ENCODE measurements at places on chromosomes 6 and 20.

- peaks cover 52% of the 10 kb centered on the region for H3K4me1 ChIP-seq
- no peak overlapping the region for H3K27ac ChIP-seq
- H3K27me3 ChIP-seq = peaks cover 64% of the 10 kb centered on the region
- no peaks in the 10 kb centered on the region for H3K36me3 ChIP-seq
These were observed 4.2 kb downstream of the MMP9 start for GRCh38 chr20:46012921-46013320.

GRCh38 chr20:61850457-61850856 lies 215.2 kb downstream of the TAF4 start:
- H3K27me3 ChIP-seq = peaks cover 2% of the 10 kb centered on the region
- DNase-seq = no peak
- no peak overlapping the region for H3K4me3 ChIP-seq
- H3K36me3 ChIP-seq = no peaks in the 10 kb centered on the region
- no peaks in the 10 kb centered on the region for H3K4me1 ChIP-seq

GRCh38 chr6:158627168-158627939 lies 17.2 kb downstream of the DYNLT1 start:
- peaks cover 38% of the 10 kb centered on the region for H3K4me1 ChIP-seq
- DNase-seq = no peak
- H3K27me3 ChIP-seq = no peaks in the 10 kb centered on the region
- H3K27ac ChIP-seq = peak overlapping the region; percentile 66

DNA sequence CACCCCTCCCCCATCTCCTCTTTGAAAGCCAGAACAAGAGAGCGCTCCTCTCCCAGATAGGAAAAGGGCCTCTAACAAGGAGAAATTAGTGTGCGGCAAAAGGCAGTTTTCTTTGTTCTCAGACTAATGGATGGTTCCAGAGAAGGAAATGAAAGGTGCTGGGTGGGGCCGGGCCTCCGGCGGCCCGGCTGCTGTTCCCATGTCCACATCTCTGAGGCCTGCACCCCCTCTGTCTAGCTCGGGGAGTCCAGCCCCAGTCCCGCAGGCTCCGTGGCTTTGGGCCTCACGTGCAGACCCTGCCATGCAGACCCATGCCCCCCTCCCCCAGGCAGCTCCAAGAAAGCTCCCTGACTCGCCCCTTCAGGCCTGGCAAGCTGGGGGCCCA lies 35.8 kb upstream of the MRGBP start:
- H3K36me3 ChIP-seq = no peaks in the 10 kb centered on the region
- no peak overlapping the region for H3K27ac ChIP-seq
- peaks cover 10% of the 10 kb centered on the region for H3K27me3 ChIP-seq
- DNase-seq = no peak
- H3K4me3 ChIP-seq = no peak overlapping the region

- H3K36me3 ChIP-seq = peaks cover 1% of the 10 kb centered on the region
- H3K4me1 ChIP-seq = peaks cover 6% of the 10 kb centered on the region
- H3K27me3 ChIP-seq = no peaks in the 10 kb centered on the region
- no peak for DNase-seq
These were observed 160.4 kb downstream of the BTBD9 start for GRCh38 chr6:38479331-38479730.

GRCh38 chr20:40813708-40814630 lies 124.9 kb upstream of the MAFB start:
- no peaks in the 10 kb centered on the region for H3K36me3 ChIP-seq
- DNase-seq = no peak
- no peak overlapping the region for H3K4me3 ChIP-seq
- no peak overlapping the region for H3K27ac ChIP-seq
- no peaks in the 10 kb centered on the region for H3K27me3 ChIP-seq
- no peaks in the 10 kb centered on the region for H3K4me1 ChIP-seq

DNA sequence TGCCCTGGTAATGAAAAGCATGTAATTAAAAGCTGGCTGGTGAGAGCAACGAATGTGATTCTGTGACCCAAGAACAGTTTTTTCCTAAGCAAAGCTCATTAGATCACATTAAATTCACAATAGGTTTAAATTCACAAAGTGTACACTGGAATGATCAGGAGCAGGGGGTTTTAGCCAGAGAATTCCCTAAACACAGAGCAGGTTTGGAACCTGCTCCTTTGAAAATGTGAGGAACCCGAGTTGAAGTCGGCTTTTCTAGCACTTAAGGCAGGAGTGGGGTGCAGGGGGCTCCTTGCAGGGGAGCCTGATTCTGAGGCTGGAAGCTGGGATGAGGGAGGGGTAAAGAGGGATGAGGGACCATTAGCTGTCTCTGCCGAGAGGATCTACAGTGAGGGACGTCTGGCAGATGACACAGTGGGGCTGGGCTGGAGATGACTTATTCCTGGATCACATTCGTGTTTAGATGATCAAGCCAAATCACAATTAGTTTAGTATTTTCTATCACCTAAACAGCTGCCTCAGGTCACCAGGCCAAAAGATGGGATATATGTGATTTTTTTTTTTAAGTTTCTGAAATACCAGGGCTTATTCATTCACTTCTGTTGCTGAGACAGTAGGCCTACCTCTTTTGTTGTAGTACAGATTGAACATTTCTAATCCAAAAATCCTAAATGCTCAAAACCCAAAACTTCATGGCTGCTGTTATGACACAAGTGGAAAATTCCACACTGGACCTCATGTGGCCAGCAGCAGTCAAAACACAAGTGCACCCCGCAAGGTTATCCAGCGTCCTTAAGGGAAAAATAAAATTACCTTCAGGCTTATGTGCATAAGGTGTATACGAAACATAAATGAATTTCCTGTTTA lies 93.1 kb upstream of the HIVEP1 start:
- no peaks in the 10 kb centered on the region for H3K4me1 ChIP-seq
- no peaks in the 10 kb centered on the region for H3K36me3 ChIP-seq
- DNase-seq = no peak
- H3K4me3 ChIP-seq = no peak overlapping the region

DNA sequence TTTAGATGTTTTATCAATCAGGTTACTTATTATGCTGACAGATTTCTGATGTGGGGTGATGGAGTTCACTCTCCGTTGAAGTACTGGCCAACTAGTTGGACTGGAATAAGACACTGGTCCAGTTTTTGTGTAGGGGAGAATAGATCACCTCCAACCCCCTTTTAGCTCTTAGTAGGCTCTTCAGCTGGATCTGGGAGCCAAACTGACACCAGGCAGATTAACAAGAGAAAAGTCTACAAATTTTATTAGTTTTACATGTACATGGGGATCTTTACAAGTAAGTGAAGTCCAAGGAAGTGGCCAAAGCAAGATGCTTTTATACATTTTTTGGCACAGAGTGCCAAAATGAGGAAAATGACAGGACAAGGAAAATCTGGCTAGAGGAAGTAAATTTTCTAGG lies 107.1 kb downstream of the UBE3D start:
- no peak overlapping the region for H3K4me3 ChIP-seq
- DNase-seq = no peak
- peaks cover 28% of the 10 kb centered on the region for H3K36me3 ChIP-seq
- H3K4me1 ChIP-seq = no peaks in the 10 kb centered on the region
- no peak overlapping the region for H3K27ac ChIP-seq
- no peaks in the 10 kb centered on the region for H3K27me3 ChIP-seq

DNA sequence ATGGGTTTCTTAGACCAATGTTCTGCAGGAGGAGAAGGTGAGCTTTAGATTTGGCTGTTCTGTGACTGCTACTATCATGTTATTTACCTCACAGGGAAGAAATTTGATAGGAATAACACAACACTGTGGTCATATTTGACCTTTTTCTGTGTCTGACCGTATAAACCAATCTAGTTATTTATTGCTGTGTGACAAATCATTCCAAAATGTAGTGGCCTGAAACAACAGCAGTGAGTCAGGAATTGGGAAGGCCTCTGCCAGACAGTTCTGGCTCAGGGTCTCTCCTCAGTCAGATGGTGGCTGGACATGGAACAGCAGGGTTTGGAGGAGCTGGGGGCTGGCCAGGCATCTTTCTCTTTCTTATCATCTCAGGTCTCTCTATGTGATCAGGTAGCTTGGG lies 33.0 kb downstream of the RIPOR2 start:
- no peak overlapping the region for H3K4me3 ChIP-seq
- H3K27ac ChIP-seq = peak overlapping the region; percentile 87
- H3K36me3 ChIP-seq = peaks cover 72% of the 10 kb centered on the region
- H3K4me1 ChIP-seq = peaks cover 90% of the 10 kb centered on the region
- no peaks in the 10 kb centered on the region for H3K27me3 ChIP-seq

- H3K4me1 ChIP-seq = no peaks in the 10 kb centered on the region
- H3K27me3 ChIP-seq = peaks cover 22% of the 10 kb centered on the region
- no peak for DNase-seq
These were observed 140.0 kb upstream of the ATXN1 start for GRCh38 chr6:16901306-16901705.

DNA sequence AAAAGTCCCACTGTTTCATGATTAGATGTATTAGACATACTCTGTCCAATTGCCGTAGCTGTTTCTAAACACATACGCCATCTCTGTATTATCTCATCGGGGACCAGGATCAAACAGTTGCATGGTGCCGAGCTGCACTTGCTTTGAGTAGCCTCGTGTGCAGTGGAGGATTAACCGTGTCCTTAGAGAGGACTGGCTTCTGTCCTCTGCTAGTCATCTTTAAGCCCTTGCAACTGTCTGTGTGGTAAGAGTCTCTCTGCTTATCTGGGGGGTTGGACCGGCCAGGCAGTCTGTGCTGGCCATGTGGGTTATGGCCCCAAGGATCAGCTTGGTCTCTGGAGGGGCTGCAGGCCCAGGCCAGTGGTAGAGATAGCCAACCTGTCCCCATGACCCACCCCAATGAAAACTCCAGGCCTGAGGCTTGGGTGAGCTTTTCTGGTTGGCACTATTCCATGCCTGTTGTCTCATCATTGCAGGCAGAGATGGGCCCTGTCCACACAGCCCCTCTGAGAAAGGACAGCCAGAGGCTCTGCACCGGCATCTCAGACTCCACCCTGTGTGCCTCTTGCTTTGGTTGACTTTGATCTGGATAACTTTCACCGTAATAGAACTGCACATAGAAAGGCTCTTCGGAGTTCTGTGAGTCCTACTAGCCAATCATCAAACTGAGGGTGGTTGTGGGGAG lies 137.3 kb upstream of the SNX9 start:
- no peak overlapping the region for H3K27ac ChIP-seq
- no peak overlapping the region for H3K4me3 ChIP-seq
- H3K4me1 ChIP-seq = no peaks in the 10 kb centered on the region
- no peak for DNase-seq
- H3K36me3 ChIP-seq = no peaks in the 10 kb centered on the region

- H3K36me3 ChIP-seq = no peaks in the 10 kb centered on the region
- H3K4me1 ChIP-seq = peaks cover 42% of the 10 kb centered on the region
- H3K27ac ChIP-seq = peak overlapping the region; percentile 60
- DNase-seq = no peak
- peaks cover 1% of the 10 kb centered on the region for H3K27me3 ChIP-seq
- peak overlapping the region; percentile 84 for H3K4me3 ChIP-seq
These were observed 2.4 kb upstream of the GCLC start for GRCh38 chr6:53547166-53547810.

- no peaks in the 10 kb centered on the region for H3K36me3 ChIP-seq
- no peak for DNase-seq
- H3K27ac ChIP-seq = no peak overlapping the region
These were observed 380.9 kb upstream of the RGS17 start for GRCh38 chr6:153511896-153512496.

- DNase-seq = no peak
- no peaks in the 10 kb centered on the region for H3K36me3 ChIP-seq
- H3K4me1 ChIP-seq = no peaks in the 10 kb centered on the region
- no peak overlapping the region for H3K4me3 ChIP-seq
- H3K27ac ChIP-seq = no peak overlapping the region
- H3K27me3 ChIP-seq = peaks cover 1% of the 10 kb centered on the region
These were observed 63.4 kb downstream of the TXNDC5 start for GRCh38 chr6:7846966-7847818.

DNA sequence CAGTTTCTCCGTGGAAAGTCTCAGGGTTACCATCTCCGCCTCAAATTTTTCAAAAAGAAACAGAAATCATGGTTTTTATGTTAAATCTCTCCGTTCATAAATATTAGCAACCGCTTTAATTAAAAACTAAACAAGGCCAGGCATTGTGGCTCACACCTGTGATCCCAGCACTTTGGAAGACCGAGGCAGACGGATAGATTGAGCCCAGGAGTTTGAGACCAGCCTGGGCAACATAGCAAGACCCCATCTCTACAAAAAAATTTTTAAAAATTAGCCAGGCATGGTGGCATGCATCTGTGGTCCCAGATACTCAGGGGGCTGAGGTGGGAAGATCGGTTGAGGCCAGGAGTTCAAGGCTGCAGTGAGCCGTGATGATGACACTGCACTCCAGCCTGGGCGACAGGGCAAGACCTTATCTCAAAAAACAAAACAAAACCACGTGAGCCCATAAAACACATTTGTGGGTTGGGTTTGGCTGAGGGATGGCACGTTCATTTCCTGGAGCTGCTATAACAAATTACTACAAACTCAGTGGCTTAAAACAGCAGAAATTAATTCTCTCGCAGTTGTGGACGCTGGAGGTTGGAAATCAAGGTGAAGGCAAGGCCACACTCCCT lies 223.2 kb downstream of the ZNF217 start:
- H3K27me3 ChIP-seq = no peaks in the 10 kb centered on the region
- H3K36me3 ChIP-seq = no peaks in the 10 kb centered on the region
- H3K4me1 ChIP-seq = peaks cover 11% of the 10 kb centered on the region
- no peak overlapping the region for H3K4me3 ChIP-seq
- no peak for DNase-seq

- H3K4me1 ChIP-seq = no peaks in the 10 kb centered on the region
- no peak overlapping the region for H3K4me3 ChIP-seq
- H3K27me3 ChIP-seq = no peaks in the 10 kb centered on the region
- DNase-seq = no peak
- H3K36me3 ChIP-seq = no peaks in the 10 kb centered on the region
These were observed 917.8 kb upstream of the ADGRB3 start for GRCh38 chr6:67717281-67717680.

GRCh38 chr6:170523256-170524171 lies 29.6 kb downstream of the PSMB1 start:
- peak; percentile 25 for DNase-seq
- H3K36me3 ChIP-seq = no peaks in the 10 kb centered on the region
- no peak overlapping the region for H3K27ac ChIP-seq
- peaks cover 6% of the 10 kb centered on the region for H3K27me3 ChIP-seq

- no peak overlapping the region for H3K27ac ChIP-seq
- H3K4me3 ChIP-seq = no peak overlapping the region
- no peak for DNase-seq
- peaks cover 3% of the 10 kb centered on the region for H3K4me1 ChIP-seq
- no peaks in the 10 kb centered on the region for H3K27me3 ChIP-seq
These were observed 203.5 kb downstream of the UTRN start for GRCh38 chr6:144488590-144488989.
